SJSA1 (cell line): ENCODE measurements at places on chromosomes 4 and X.

- peak; percentile 2 for DNase-seq
These were observed 191.2 kb downstream of the RRAGB start for GRCh38 chrX:55908661-55909212.

GRCh38 chrX:123223859-123224258 is 39.8 kb downstream of the GRIA3 start:
- no peak for DNase-seq

- DNase-seq: peak; percentile 53
These were observed 92.2 kb upstream of the PGRMC2 start for GRCh38 chr4:128379860-128380259.

DNA sequence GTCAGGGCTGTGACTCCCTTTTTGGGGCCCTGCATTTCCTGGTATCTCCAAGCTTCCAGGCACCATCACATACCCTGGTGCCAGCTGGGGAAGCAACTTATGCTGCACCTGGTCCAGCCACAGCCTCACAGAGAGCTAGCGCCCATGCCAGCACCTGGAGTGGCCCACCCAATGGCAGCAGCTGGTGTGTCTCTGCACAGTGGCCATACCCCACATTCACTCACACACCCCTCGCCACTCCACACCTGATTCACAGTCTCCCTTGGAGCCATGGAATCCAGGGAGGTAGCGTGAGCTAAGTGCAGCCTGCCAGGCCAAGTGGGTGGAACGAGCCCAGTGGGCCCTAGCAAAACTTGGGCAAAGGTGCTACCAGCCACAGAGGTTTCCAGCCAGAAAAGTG is 56.8 kb downstream of the COX18 start:
- no peak for DNase-seq

- DNase-seq: no peak
These were observed 5.9 kb downstream of the STBD1 start for GRCh38 chr4:76312457-76312856.

GRCh38 chr4:126023896-126024295 is 709.1 kb downstream of the FAT4 start:
- DNase-seq: no peak

- DNase-seq: no peak
These were observed 28.0 kb downstream of the DKK2 start for GRCh38 chr4:107008115-107008514.

DNA sequence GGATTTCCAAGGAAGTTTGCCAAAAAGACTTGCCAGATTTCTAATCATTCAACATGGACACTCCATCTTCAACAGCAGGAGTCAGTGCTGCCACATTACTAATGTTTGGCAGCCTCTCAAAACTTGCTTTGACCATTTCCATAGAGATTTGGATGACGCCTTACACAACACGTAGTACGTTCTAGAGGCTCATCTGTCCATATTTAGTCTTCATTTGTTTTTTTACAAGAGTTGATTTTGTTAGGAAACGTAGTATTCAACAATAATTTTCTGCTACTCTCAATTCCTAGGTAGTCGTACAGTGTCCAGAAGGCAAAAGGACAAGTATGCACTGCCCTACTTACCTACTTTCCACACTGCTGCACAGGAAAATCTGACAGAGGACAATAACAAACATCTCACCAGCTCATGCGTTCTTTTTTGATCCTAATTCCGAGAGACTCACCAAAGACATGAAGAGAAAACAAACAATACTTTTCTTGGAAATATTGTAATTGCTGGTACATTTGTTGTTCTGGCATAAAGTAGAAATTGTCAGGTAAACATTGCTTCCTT is 117.3 kb downstream of the SNCA start:
- no peak for DNase-seq

DNA sequence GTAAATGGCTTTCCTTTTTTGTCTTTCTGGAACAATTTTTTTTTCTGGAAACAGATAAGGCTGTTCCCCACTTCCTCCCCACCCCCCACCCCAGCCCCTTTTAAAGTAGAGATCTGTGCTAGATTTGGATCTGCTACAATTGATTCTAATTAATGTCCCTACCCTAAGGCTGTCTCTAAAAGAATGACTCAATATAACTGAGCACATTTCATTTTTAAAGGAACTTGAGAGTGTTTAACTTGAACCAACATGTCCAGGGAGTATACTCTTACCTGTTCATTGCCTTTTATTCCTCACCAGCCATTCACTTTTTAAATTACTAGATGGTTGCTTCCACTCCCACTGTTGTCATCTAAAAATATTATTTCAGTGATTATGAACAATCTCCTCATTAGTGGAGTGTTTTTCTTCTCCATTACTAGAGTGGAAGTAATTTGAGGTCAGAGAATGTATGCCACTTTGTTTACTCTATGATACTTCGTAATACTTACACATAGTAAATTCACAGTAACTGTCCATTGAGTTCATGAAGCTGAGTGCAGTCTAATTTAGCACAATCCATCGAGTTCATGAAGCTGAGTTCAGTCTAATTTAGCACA is 14.1 kb upstream of the CNOT6L start:
- DNase-seq: no peak

GRCh38 chr4:53785996-53786395 is 194.7 kb upstream of the LNX1 start:
- DNase-seq: peak; percentile 18

DNA sequence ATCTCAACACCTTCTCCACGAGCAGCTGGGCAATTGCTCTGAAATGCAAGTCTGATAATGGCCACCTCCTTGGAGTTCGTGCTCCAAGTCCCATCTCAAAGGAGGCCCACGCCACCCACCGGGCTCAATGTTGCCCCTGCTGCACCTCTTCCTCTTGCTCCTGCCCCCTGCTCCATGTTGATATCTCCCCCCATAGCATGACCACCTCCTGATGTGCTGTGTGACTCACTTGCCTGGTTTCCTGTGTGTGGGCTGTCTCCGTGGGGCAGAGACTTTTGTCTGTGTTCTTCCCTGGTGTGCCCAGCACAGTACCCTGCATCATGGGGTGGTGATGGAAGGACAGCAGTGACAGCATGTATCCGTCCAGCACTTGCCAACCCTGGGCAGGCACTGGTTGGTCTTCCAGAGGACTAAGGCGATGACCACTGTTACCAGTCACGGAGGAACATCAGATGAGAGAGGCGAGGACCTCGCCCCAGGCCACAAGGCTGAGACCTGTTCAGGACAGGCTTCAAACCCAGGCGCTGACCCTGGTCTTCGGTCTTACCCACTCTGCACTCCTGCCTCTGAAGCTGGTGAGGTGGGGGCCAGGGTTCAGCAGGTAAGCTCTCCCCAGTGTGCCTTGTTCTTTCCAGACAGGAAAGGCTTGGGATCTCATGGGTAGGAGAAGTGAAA is 104.6 kb upstream of the LRPAP1 start:
- no peak for DNase-seq

DNA sequence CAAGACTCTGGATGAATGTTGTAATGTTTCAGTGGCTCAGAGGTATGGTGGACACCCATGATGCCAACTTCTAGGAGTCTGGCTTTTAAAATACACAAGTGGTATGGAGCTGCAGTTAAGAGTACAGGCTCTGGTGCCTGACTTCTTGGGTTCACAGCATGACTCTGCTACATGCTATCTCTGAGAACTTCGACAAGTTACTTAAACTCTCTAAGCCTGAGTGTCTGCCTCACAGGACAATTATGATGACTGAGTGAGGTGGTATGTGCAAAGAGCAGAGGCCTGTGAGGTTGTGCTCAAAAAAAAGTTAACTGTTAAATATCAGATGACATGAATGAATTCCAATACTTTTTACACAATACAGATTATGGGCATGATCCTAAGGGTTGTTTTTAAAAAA is 90.9 kb upstream of the SRD5A3 start:
- DNase-seq: no peak

- DNase-seq: no peak
These were observed 7.8 kb downstream of the LARP1B start for GRCh38 chr4:128068918-128069317.

DNA sequence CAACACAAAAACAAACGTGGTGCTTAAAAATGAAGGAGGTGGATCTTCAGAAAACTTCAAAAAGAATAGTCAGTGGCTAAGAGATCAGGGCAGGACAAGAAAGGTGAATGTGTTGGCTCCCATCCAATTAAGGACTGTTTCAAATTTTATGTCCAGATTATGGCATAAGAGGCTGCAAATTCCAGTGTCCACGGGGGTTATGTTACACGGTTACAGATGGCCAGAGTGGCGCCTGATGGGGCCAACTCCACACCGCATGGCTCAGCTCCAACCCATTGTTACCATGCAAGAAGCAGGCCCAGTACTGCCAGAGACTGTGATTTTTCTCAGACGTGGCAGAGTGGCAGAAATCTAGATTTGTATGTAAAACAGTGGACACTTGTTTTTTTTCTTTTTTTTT is 168.4 kb upstream of the TENM3 start:
- DNase-seq: no peak

- DNase-seq: no peak
These were observed 86.5 kb upstream of the OTUD4 start for GRCh38 chr4:145266881-145267280.

- no peak for DNase-seq
These were observed 57.3 kb downstream of the FRYL start for GRCh38 chr4:48722509-48723446.

- DNase-seq: peak; percentile 81
These were observed at the start of gene ZNF41 for GRCh38 chrX:47482512-47483305. TSS of gene ZNF41 (minus strand) at chrX:47483222. CDS start at chrX:47467481, 15,741 bp downstream.

DNA sequence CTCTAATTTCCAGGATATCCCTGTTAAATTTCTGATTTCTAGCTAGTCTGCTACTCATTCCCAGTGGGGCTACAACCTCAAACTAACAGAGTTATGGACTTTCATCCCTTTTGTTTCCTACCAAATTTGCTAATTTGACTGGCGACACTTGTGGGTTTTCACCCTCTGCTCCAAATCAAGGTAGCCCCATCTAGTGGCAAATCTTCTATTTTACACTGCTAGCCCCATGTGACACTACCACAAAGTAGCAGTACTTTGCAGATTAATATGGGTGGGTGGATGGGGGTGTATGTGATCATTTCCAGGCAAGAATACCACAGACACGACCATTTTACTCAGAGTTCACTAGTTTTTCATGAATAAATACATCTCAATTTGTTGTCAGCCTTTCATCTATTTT is 150.3 kb downstream of the MSL3 start:
- no peak for DNase-seq

- DNase-seq: no peak
These were observed 20.0 kb upstream of the MBNL3 start for GRCh38 chrX:132508834-132509233.

- no peak for DNase-seq
These were observed 119.3 kb downstream of the RASGEF1B start for GRCh38 chr4:81352446-81352835.

DNA sequence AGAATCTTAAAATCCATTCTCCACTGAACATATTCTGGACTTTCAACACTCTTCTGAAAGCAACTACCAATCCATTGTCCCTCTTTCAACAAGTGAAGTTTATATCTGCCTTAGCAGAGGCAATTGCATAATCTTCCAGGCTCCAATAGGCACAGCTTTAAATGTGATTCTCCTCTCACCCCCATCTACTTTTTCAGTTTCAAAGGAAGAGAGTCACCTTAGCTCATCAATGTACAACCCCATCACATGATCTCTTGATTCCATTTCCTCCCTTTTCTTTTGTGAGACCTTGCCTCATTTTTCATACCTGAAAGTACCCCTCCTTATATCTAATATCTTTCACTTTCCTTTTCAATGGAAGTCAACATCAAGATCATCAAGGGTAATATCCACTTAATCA is 921.7 kb upstream of the EPHA5 start:
- no peak for DNase-seq

- DNase-seq: no peak
These were observed 109.7 kb downstream of the ELOVL6 start for GRCh38 chr4:110088670-110089069.

DNA sequence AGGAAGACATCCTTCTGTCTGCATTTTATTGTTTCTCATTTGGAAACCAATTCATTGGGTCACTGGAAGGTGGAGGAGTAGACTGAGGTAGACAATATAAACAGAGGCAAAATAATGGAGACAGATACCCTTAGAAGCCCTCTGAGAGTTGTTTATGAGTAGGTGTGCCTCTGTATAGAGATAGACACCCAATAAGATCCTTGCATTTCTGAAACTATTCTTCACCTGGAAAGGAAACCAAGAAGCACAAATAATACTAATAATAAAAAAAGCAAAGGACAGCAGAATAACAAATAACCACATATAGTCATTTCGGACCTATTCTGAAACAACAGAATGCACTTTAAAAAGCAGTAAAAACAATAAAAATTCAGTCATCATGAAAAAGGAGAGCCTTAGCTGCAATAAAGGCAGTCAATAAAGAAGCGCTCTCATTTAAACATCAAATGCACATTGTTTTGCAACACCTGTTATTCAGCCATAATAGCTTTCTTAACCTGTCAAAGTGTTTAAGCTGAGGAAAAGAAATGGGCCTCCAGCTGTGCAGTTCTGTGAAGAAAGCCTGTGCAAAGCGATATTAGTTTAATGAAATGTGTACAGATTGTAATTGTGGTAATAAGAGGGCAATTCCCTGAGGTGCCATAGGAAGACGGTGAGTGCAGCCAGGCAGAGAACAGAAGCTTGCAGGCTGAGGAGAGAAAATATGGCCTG is 904.2 kb downstream of the STPG2 start:
- DNase-seq: no peak

- no peak for DNase-seq
These were observed 63.9 kb downstream of the TSC22D3 start for GRCh38 chrX:107711521-107712181.

DNA sequence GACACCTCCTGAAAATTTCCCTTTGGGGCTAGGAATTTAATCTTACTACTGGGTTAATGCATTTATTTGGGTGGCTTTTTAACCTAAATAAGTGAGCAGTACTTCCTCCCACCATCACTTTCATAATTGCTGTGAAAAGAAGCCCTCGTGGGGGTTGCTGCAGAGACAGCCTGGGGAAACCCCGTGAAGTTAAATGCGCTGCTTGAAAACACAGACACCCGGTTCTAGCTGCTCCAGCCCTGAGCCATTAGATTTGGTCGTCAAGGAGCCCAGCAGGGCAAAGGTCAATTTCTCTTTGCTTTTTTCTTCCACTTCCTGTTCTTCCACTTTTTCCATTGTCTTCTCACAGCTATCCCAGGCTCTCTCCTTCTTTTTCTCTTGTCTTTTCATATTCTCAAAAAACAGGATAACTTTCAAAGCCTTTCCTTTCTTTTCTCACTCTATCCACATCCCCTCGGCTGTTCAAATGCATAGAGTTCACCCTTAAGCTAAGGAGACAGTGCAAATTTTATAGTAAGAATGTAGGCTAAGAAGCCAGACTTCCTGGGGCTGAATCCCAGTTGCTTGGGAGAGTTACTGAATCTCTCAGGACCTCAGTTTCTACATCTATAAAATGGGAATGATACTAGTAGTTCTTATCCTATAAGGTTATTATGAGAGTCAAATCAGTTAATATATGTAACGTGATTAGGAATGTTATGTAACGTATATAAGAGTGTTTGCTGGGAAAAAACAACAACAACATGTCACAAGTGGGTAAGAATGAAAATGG is 91.5 kb upstream of the ZNF827 start:
- DNase-seq: no peak

GRCh38 chr4:81436096-81436495 is 35.6 kb downstream of the RASGEF1B start:
- no peak for DNase-seq

GRCh38 chrX:148185631-148186030 is 204.5 kb downstream of the FMR1NB start:
- DNase-seq: no peak

- no peak for DNase-seq
These were observed 265.3 kb downstream of the ZNF674 start for GRCh38 chrX:46279925-46280313.

GRCh38 chr4:128468123-128468989 is 180.7 kb upstream of the PGRMC2 start:
- DNase-seq: peak; percentile 59

GRCh38 chr4:157271166-157271869 is 50.8 kb downstream of the GRIA2 start:
- DNase-seq: no peak

GRCh38 chr4:37981844-37982720 is 21.9 kb downstream of the PTTG2 start:
- no peak for DNase-seq
